NCI-H524 treated with DMSO at 0.1 percent for 48 hours (cell line): ENCODE measurements at places on chromosomes 3 and 15.

DNA sequence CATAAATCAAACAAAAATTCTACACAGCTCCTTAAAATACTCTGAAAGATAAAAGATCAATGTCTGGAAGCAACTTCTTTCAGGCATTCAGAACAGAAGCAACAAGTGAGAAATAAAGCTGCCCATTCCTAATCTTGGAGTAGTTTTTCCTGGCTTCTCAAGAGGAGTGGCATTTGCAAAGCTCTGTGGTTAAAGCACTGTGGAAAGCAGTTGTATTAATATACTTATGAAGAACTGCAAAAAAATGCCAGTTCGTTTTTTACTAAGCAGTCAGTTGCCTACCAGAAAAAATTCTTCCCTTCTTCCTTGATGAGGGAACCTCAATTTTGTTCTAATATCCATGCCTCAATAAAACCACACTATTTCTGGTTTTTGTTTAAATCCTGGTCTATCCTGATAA is 197.8 kb downstream of the TNIK start:
- no peak for DNase-seq

GRCh38 chr15:89785064-89785773 is 9.1 kb downstream of the MESP2 start:
- no peak for DNase-seq

DNA sequence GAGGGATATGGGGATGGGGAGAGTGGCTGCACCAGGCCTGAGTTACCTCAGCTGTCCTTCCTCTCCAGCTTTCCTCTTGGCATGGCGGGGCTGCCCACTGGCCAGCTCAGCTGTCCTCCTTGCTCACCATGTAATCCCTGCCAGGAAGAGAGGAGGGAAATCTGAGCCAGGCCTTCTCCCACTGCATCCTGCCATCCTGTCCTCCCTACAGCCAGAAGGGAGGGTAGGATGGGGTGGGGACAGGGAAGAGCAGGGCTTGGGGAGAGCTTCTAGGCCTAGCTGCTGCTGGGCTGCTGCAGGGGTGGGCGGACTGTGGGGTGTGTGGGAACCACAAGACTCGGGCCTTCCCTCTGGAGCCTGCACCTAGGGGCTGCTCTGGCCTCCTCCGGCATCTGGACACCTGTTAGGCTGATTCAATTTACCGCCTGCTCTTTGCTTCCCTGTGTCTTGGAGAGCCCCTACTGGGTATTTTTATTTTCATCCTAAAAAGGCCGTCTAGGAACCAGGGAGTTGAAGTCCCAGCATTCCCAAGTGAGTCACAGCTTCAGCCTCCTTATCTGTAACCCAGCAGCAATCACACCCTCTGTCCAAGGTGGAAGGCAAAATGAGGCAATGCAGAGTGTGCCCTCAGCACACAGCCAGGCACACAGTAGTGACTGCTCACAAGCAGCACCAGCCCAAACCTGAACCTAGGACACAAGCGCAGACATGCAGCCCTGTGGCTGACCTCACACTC is 13.1 kb upstream of the KY start:
- DNase-seq: no peak

GRCh38 chr15:62390791-62391640 is 225.9 kb upstream of the C2CD4B start:
- no peak for DNase-seq

- DNase-seq: no peak
These were observed 27.0 kb downstream of the PSTPIP1 start for GRCh38 chr15:77021803-77022381.

DNA sequence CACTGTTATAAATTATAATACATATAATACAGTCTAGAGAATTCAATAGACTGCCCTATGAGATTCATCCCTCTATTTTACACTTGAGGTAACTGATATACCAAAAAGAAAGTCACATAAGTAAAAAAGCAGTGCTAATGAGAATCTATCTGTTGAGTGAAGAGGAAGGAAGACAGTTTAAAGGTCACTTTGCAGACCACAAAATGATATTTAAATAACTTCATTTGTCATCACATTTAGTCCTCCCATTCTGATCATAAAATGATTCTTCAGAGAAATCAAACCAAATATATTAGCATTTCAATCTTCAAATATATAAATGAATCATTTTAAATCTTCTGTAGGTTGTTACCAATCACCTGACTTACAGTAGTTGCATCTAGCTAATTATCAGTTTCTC is 60.5 kb upstream of the CCDC50 start:
- no peak for DNase-seq

DNA sequence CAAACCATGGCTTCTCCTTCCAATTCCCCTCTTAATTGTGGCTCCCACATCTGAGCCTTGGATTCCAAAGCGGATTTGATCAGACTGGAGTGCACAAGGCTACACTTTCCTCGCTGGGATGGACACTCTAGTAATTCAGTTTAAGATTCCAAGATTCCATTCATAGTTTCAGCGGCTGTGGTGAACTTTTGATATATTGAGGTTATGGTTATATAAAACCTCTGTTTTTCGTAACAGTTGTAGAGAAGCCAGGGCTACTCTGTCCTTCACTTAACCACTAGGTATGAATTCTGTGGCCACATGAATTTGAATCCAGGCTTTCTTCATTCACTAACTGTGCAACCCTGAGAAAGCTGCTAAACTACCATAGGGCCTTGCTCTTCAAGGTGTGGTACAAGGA is 67.9 kb upstream of the KY start:
- DNase-seq: no peak

- no peak for DNase-seq
These were observed 12.6 kb downstream of the ATP2C1 start for GRCh38 chr3:130906374-130906995.

- no peak for DNase-seq
These were observed 33.4 kb upstream of the CTDSPL2 start for GRCh38 chr15:44394062-44394461.

DNA sequence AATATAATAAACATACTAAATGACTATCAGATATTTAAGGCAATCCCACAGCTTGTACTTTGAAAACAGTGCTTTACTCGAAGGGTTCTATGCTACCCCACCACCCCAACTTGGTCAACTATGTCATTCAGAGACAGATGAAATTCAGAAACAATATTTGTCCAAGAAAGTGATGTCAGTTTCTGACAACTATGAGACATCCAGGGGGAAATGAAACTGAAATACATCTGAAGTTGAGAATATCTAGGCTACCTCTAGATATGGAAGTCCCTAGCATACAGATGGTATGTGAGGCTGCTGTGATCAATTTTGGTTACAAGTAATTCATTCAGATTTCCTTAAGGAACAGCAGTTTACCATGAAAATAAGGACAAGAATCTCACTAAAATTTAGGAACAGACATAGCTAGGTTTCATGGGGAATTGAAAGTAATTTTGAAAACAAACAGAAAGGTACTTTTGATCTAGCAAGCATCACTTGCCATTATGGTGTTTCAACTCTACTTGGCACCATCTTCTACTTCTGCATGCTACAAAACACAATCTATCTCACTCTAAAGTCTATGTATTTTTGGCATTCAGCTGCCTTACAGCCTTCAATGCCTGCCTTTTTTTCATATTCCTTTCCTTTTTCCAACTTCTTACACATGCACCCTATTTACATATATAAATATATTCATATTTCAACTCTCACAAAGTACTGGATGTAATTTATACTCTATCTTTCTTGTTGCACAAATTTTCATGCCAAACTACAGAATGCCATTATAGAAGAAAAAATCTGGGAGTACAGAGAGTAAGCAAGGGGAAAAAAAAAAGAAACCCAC is 21.7 kb downstream of the ATG3 start:
- DNase-seq: no peak

DNA sequence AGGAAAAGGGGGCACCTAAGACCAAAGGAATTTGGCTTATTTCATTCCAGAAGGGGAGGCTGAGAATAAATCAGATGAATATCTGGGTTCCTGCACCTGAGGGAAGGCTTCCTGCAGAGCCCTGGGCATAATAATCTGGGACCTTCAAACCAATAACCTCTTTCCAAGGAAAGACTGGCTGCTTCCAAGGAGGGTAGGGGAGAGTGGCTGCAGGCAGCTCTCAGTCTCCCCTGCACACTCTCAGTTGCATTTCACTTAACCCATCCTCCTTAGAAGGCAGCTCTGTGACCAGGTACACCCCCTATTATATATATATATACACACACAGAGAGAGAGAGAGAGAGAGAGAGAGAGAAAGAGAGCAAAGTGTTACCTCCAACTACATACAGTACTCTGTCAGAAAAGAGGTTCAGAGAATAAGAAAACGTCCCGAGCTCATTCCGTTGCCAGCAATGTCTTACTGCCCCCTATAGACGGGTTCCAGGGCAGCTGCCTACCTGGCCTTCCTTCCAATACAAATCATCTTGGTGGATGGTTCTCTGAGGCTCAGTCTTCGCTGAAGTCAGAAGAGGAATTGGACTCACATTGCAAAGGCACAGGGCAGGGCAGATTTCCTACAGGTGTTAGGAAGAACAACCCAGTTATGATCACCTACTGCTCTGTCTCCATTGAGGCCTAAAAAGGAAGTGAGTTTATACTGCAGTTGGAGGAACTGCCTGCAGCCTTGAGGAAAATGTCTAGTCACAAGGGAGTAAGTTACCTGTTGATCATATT is 26.1 kb downstream of the CAPN3 start:
- no peak for DNase-seq

DNA sequence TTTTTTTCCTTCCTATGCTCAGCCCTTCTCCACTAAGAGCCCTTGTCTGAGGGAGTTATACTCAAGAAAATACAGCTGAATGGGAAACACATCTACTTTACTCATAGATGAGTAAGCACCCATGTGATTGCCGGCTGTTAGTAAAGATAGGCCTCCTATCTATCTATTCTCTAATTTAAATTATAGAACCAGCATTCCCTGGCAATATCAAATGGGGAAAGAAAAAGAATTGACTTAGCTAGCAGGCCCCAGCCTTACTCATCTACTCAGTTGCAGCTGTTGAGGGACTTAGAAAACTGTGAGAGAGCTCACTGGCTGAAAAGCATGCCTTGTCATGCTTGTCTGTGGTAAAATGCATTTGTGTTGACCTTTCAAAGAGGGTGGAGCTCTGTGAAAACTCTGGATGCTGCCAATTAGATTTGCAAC is 116.9 kb upstream of the LRRFIP2 start:
- DNase-seq: no peak

GRCh38 chr15:62253294-62253693 is 88.2 kb upstream of the C2CD4B start:
- peak; percentile 5 for DNase-seq

DNA sequence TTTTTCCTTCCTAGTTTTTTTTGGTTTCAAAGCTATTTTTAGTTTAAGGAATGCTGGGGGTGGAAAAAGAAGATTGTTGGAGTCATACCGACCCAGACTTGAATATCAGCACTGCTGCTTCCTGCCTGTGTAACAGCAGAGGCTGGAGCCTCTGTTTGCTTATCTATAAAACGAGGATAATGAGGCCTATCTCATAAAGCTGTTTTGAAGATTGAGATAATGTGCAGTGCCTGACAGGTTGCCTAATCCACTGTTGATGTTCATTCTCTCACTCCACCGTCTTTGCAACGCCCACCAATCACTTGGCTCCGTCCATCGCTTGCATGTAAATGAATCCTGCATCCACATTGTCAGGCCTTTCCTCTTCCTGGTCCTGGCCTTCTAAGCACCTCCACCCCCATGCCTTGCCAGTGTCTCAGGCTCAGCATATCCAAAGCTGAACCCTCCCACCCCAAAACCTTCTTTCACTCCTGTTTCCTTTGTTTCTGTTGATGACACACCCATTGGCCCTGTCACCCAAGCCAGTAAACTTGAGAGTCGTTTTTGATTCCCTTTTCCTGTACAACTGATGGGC is 94.9 kb downstream of the MEX3B start:
- DNase-seq: no peak

DNA sequence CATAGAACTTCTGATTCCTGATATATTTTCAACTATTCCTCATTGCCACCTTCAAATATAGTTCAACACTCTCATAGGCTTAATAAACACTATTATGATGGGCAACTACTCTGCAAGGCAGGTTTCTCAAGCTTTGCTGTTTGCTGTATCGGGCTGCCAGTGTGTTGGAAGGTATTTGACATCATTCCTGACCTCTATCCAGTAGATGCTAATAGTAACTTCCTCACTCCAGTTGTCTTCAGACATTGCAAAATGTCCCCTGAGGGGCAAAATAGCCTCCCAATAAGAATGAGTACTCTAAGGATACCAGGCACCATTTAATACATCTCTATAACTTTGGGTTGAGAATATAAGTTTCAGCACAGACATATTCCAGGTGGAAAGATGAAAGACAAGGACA is 147.5 kb upstream of the PFN2 start:
- DNase-seq: no peak

GRCh38 chr3:52289747-52290595 is 2.3 kb downstream of the GLYCTK start:
- DNase-seq: no peak

DNA sequence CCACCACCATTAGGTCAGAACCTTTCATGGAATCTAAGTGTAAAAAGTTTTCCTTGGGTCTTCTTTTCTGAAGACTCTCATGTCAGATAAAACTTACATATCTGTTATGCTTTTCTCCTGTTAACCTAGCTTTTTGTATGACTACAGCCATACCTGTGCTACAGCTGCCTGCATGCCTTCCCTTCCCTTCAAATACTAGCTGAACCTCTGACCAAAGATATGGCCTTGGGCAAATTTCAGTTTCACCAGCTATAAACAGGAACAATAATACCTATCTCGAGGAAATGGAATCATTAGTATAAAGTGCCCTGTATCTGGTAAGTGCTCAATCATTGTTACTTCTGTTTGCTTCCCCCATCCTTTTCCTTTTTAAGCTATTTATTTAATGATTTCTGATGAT is 25.0 kb downstream of the GLB1 start:
- no peak for DNase-seq

GRCh38 chr15:25939122-25939521 is 76.0 kb upstream of the ATP10A start:
- DNase-seq: no peak

- DNase-seq: no peak
These were observed 12.0 kb downstream of the CSPG5 start for GRCh38 chr3:47566667-47567066.

DNA sequence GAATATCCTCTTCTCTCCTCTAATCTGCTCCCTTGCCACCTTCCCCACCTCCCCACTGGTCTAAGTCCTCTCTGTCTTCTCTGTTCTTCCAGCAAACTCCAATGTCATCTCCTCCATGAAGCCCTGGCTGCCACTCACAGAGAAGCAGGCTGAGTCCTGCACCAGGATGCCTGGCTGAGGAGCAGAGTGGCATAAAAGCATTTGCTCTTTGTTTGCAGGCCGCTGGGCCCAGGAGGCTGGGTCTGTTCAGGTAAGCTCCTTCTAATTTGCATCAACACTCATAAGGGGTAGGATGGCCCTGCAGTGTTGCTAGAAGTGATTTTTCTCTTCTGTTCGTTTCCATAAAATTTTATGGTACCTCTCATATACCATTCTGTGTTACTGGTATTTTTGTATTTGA is 43.2 kb upstream of the KLHL25 start:
- DNase-seq: no peak

GRCh38 chr3:141632779-141633374 is 105.2 kb upstream of the RNF7 start:
- no peak for DNase-seq

DNA sequence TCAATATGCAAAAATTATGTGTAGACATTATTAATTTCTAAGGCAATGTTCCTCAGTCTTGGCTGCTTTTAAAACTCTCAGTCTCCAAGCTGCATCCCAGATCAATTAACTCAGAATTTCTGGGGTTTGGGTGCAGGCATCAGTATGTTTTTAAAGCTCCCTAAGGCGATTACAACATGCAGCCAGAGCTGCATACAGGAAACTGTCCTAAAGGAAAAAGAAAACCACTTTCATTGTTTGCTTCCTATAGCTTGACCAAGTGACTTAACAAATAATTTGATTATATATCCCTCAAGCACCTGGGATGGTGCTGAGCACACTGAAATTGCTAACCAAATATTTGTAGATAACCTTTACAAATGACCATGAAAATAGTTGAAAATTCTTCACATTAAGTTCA is 194.7 kb downstream of the DTWD1 start:
- no peak for DNase-seq
